ENCODE measurements at places on chromosomes 3 and 15.

- ATAC-seq, result no peak
- H3K27me3 ChIP-seq, result no peaks in the 10 kb centered on the region
- no peaks in the 10 kb centered on the region for H3K4me1 ChIP-seq
- no peak overlapping the region for H3K27ac ChIP-seq
- H3K36me3 ChIP-seq, result no peaks in the 10 kb centered on the region
These were observed 17.3 kb upstream of the GPR156 start for GRCh38 chr3:120302361-120302760.

DNA sequence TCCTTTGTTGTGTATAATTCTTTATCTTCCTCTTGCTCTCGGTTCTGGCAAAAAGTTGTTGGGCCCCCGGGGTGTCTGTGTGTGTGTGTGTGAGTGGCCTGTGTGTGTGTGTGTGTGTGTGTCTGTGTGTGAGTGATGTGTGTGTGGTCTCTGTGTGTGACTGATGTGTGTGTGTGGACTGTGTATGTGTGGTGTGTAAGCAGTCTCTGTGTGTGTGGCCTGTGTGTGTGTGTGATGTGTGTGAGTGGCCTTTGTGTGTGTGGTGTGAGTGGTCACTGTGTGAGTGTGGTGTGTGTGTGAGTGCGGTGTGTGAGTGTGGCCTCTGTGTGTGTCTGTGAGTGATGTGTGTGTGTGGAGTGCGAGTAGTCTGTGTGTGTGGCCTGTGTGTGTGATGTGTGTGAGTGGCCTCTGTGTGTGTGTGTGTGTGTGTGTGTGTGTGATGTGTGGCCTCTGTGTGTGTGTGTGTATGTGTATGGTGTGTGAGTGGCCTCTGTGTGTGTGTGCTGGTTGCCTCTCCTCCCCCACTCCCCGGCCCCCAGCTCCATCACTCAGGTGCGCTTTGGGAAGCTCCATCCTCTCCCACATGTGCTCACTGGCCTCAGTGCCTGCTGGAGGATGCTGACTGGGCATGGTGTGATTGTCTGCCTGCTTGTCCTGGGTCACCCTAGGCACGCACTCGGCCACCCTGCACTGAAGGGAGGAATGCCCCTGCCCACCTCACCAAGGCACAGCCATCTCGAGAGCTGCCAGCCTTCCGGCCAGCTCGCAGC lies 8.8 kb downstream of the LINGO1 start:
- ATAC-seq, result no peak
- H3K36me3 ChIP-seq, result no peaks in the 10 kb centered on the region
- H3K27ac ChIP-seq, result no peak overlapping the region
- no peaks in the 10 kb centered on the region for H3K4me1 ChIP-seq
- peaks cover 16% of the 10 kb centered on the region for H3K27me3 ChIP-seq

DNA sequence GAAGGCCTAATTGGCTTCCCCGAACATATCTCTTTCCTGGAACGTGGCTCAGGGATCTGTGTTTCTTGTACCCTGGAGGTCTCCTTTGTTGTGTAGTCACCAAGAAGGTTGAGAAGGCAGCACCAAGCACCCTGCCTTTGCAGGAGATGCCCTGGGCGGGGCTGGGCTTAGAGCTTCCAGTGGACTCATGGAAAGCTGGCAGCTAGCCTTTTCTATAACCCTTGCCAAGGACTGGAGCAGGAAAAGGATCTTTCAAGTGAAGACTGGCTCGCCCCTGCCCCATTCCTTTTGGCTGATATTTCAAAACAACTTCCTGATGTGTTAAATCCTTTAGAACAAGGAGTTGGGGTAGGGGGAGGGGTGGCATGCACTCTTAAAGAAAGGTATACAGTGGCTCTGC lies 58.9 kb upstream of the EPHA6 start:
- H3K36me3 ChIP-seq, result no peaks in the 10 kb centered on the region
- ATAC-seq, result peak; percentile 13
- H3K27me3 ChIP-seq, result no peaks in the 10 kb centered on the region
- H3K4me3 ChIP-seq, result no peak overlapping the region
- H3K27ac ChIP-seq, result no peak overlapping the region

DNA sequence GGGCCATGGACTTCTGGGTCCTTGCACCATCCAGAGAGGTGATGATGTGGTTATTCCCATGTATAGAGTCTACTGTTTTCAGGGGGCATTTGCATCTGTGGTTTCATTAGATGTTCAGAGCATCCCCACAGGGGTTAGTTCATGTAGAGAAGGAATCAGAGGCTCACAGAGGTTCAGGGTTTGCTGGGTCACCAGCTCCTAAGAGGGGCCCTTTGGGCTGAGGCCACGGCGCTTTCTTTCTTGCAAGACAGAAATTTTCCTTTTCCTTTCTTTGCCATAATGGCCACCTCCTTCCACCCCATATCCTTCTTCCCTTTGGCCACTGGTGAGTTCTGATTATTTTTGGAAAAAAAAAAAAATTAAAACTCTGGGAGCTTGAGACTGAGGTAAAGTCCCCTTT lies 62.3 kb downstream of the APBA2 start:
- H3K4me1 ChIP-seq, result peaks cover 8% of the 10 kb centered on the region
- no peak overlapping the region for H3K27ac ChIP-seq
- H3K27me3 ChIP-seq, result peaks cover 11% of the 10 kb centered on the region
- H3K36me3 ChIP-seq, result no peaks in the 10 kb centered on the region
- H3K4me3 ChIP-seq, result no peak overlapping the region

GRCh38 chr15:38085931-38086568 lies 151.6 kb downstream of the TMCO5A start:
- no peak for ATAC-seq
- peak overlapping the region; percentile 31 for H3K27ac ChIP-seq
- H3K4me1 ChIP-seq, result peaks cover 26% of the 10 kb centered on the region
- no peaks in the 10 kb centered on the region for H3K36me3 ChIP-seq

- H3K27ac ChIP-seq, result no peak overlapping the region
- peaks cover 9% of the 10 kb centered on the region for H3K4me1 ChIP-seq
- H3K36me3 ChIP-seq, result no peaks in the 10 kb centered on the region
- no peak for ATAC-seq
- H3K27me3 ChIP-seq, result peaks cover 9% of the 10 kb centered on the region
- no peak overlapping the region for H3K4me3 ChIP-seq
These were observed 45.9 kb downstream of the SLC12A8 start for GRCh38 chr3:125166599-125167136.

DNA sequence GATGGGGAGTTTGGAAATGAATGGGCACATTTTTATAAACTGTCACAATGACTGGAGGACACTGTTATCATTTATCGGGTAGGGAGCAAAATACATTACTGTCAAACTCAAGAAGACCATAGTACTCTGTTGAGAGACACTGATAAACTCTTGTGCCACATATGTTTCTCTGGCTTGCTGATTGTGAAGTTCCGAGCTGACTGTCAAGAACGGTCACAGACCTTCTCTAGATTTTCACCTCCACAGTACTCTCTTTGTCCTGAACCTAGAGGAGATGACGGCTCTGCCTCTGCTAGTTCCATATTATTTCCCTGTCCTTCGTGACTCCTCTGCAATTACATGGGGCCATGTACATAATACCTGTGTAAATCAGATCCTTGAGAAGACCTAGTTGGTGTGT lies 451.9 kb downstream of the LPP start:
- peaks cover 34% of the 10 kb centered on the region for H3K36me3 ChIP-seq
- no peak overlapping the region for H3K27ac ChIP-seq
- no peak overlapping the region for H3K4me3 ChIP-seq
- no peaks in the 10 kb centered on the region for H3K27me3 ChIP-seq
- ATAC-seq, result no peak
